ENCODE measurements at places on chromosomes 6 and 20.

DNA sequence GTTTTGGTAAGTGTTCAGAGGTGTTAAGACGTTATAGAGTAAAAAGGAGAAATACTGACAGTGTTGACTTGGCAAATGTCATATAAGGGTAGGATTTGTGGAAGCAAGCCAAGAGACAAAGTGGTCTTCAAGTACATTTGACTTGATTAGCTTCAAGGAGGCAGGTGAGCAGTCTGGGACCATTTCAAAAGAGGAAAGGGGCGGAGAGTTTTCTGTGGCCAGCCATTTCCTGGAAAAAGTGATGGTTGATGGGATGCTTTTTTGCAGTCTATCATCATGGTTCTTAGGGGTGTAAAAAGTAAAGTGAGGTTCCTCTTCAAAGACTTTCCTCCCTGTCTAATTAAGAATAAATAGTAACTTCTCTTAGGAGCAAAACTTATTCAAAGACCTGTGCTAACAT lies 28.7 kb downstream of the FKBP1A start:
- peak; percentile 69 for DNase-seq
- peaks cover 90% of the 10 kb centered on the region for H3K36me3 ChIP-seq
- H3K4me1 ChIP-seq = peaks cover 84% of the 10 kb centered on the region
- peak overlapping the region; percentile 56 for H3K4me3 ChIP-seq
- no peaks in the 10 kb centered on the region for H3K27me3 ChIP-seq

DNA sequence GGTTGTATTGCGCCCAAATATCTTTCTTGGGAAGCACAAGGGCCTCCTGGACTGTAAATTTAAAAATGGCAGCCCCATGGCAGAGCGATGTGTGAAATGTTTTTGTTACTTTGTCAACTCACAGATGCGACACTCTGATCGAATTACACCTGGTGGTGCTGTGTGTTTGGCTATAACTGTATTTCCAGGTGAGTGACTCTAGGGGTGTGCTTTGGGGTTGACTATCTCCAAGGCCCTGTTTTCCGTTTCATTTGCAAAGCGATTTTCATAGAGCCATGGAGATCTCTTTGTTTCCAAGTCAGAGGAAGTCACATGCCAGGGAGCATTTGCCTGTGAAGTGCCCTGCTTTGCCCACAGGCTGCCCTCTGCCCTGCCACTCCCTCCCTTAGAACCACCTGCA lies 93.5 kb downstream of the CDC5L start:
- H3K27ac ChIP-seq = no peak overlapping the region
- peaks cover 2% of the 10 kb centered on the region for H3K4me1 ChIP-seq
- no peak for DNase-seq
- H3K4me3 ChIP-seq = no peak overlapping the region
- peaks cover 3% of the 10 kb centered on the region for H3K27me3 ChIP-seq

GRCh38 chr6:149963462-149964307 lies at the start of gene ULBP1:
TSS of gene ULBP1 (plus strand) at chr6:149963943. CDS start at chr6:149964050, 107 bp downstream.
- H3K27ac ChIP-seq = peak within 1 kb of the TSS; percentile 88
- peak within 1 kb of the TSS; percentile 85 for H3K4me3 ChIP-seq
- peaks cover 71% of the 10 kb centered on the region for H3K27me3 ChIP-seq
- H3K36me3 ChIP-seq = peaks cover 7% of the 10 kb centered on the region
- DNase-seq = peak; percentile 87
- H3K4me1 ChIP-seq = peaks cover 31% of the 10 kb centered on the region

GRCh38 chr6:44078827-44079671 lies 48.2 kb downstream of the MRPL14 start:
- peak; percentile 76 for DNase-seq
- no peak overlapping the region for H3K4me3 ChIP-seq
- peaks cover 11% of the 10 kb centered on the region for H3K27me3 ChIP-seq
- no peaks in the 10 kb centered on the region for H3K36me3 ChIP-seq

DNA sequence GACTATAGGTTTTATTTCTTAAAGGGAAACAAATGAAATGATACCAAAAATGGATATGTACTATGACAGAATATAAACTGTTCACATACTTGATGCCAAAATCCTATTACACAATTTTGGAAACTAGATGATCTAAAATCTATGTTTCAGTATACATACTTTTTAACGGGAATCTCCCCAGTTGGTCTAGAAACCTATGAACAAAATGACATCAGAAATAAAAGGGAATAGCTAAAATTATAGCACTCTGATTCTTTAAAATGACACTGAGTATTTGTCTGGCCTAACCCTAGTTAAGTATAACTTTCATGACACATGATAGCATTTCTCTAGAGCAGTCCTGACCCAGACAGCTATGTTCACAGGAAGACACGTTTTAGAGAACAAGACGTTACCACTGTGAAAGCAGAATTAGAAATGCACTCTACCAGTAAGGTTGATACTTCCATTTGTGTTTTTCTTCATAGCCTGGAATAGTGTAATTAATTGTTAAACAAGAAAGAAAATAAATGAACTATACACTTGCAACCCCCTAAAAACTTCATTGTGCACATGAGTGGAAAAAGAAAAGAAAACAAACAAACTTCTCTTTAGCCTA lies 3.3 kb downstream of the OSER1 start:
- no peaks in the 10 kb centered on the region for H3K27me3 ChIP-seq
- no peak for DNase-seq
- peaks cover 25% of the 10 kb centered on the region for H3K36me3 ChIP-seq
- H3K4me3 ChIP-seq = no peak overlapping the region

GRCh38 chr6:161110028-161110779 lies 118.6 kb downstream of the MAP3K4 start:
- no peak overlapping the region for H3K4me3 ChIP-seq
- DNase-seq = no peak
- H3K4me1 ChIP-seq = peaks cover 20% of the 10 kb centered on the region
- H3K36me3 ChIP-seq = peaks cover 65% of the 10 kb centered on the region
- H3K27me3 ChIP-seq = no peaks in the 10 kb centered on the region

DNA sequence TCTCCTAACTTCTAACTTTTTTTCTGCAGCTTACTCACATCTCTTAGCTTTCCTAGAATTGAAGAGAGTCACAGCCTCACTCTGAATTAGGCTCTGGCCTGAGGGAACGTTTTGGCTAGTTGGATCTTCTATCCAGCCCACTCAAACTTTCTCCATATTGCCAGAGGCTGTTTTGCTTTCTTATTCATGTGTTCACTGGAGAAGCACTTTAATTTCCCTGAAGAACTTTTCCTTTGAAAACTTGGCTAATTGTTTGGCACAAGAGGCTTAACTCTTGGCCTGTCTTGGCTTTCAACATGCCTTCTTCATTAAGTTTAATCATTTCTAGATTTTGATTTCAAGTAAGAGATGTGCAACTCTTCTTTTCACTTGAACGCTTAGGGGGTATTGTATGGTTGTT lies 138.2 kb upstream of the PLCB4 start:
- H3K27ac ChIP-seq = no peak overlapping the region
- no peaks in the 10 kb centered on the region for H3K27me3 ChIP-seq
- no peaks in the 10 kb centered on the region for H3K36me3 ChIP-seq
- H3K4me3 ChIP-seq = no peak overlapping the region
- no peak for DNase-seq

DNA sequence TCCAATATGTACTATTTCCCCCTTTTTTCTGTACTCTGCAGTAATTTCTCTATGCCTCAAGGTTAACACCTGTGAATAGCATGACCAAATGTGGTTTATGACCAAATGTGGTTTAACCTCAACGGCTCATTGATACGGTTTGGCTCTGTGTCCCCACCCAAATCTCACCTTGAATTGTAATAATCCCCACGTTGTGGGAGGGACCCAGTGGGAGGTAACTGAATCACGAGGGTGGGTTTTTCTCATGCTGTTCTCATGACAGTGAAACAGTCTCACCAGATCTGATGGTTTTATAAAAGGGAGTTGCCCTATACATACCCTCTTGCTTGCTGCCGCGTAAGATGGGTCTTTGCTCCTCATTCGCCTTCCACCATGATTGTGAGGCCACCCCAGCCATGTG lies 18.7 kb downstream of the DEK start:
- H3K4me3 ChIP-seq = peak overlapping the region; percentile 28
- no peaks in the 10 kb centered on the region for H3K27me3 ChIP-seq
- peak overlapping the region; percentile 74 for H3K27ac ChIP-seq

DNA sequence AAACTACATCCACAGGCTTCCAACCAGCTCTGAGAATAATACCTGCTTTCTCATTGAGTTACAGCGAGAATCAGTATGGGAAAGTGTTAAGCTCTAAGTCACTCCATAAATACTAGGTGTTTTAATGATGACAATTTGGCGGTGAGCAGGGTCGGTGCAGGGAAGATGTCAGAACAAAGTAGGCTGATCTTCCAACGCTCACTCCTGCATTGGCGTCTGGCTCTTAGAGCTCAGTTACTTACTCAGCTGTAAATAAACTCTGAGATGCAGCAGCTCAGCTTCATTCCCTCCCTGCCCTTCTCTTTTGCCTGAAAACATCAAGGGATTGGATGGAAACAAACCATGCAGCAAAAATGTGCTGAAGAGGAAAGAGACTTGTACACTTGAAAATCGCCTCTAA lies 102.5 kb upstream of the SPACA1 start:
- no peak for DNase-seq
- no peaks in the 10 kb centered on the region for H3K4me1 ChIP-seq
- H3K27me3 ChIP-seq = peaks cover 25% of the 10 kb centered on the region
- no peaks in the 10 kb centered on the region for H3K36me3 ChIP-seq
- no peak overlapping the region for H3K27ac ChIP-seq

DNA sequence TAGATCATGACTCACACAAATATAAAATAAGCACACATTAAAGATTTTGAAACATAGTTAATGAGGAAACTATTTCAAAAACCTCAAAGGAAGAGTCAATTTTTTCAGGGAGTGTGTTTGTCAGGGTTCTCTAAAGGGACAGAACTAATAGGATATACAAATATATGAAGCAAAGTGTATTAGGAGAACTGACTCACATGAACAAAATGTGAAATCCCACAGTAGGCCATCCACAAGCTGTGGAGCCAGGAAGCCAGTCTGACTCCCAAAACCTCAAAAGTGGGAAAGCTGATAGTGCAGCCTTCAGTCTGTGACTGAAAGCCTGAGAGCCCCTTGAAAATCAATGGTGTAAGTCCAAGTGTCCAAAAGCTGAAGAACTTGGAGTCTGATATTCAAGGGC lies 898.0 kb upstream of the EYS start:
- no peak overlapping the region for H3K4me3 ChIP-seq
- H3K27ac ChIP-seq = no peak overlapping the region
- H3K4me1 ChIP-seq = no peaks in the 10 kb centered on the region
- no peaks in the 10 kb centered on the region for H3K36me3 ChIP-seq
- H3K27me3 ChIP-seq = no peaks in the 10 kb centered on the region
- DNase-seq = no peak

DNA sequence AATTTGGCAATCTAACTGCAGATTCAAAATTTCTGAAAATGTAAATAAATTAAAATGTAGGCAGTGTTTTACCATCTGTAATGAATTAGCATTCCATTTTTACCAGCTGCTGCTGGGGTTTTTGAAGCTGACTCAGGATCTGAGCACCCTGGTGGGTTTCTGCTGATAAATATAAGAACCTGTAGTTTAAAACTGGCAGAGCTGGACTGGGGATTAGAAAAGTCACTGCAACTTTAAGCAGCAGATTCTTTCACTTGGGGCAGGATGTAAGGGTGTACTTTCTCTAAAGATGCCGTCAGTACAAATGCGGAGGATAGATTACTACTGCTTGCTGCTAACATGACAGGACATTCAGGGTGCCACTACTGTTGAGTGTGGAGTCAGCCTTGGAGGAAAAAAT lies 341.8 kb downstream of the CDKAL1 start:
- no peak for DNase-seq
- H3K36me3 ChIP-seq = no peaks in the 10 kb centered on the region
- no peak overlapping the region for H3K4me3 ChIP-seq
- H3K27ac ChIP-seq = no peak overlapping the region

GRCh38 chr6:46057792-46058191 lies 42.1 kb upstream of the CLIC5 start:
- no peak overlapping the region for H3K27ac ChIP-seq
- H3K36me3 ChIP-seq = no peaks in the 10 kb centered on the region
- peaks cover 9% of the 10 kb centered on the region for H3K27me3 ChIP-seq
- peaks cover 9% of the 10 kb centered on the region for H3K4me1 ChIP-seq

- no peak overlapping the region for H3K4me3 ChIP-seq
- no peaks in the 10 kb centered on the region for H3K36me3 ChIP-seq
- no peak overlapping the region for H3K27ac ChIP-seq
Observed at GRCh38 chr6:45816674-45817297, 198.9 kb downstream of the CLIC5 start.

GRCh38 chr6:23180504-23181293 lies 611.3 kb downstream of the HDGFL1 start:
- no peaks in the 10 kb centered on the region for H3K4me1 ChIP-seq
- no peak overlapping the region for H3K27ac ChIP-seq
- H3K27me3 ChIP-seq = no peaks in the 10 kb centered on the region
- no peak for DNase-seq
- H3K36me3 ChIP-seq = no peaks in the 10 kb centered on the region
- no peak overlapping the region for H3K4me3 ChIP-seq

DNA sequence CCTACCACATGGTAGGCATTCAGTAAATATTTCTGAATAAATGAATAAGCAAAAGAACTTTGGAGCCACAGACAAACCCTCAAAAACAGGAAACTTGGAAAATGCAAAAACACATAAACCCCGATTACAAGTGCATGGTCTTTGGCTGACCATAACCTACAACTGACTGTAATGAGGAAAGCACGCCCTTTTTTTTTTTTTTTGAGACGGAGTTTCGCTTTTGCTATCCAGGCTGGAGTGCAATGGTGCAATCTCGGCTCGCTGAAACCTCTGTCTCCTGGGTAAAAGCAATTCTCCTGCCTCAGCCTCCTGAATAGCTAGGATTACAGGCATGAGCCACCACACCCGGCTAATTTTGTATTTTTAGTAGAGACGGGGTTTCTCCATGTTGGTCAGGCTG lies 11.9 kb upstream of the LATS1 start:
- peaks cover 27% of the 10 kb centered on the region for H3K4me1 ChIP-seq
- H3K36me3 ChIP-seq = peaks cover 50% of the 10 kb centered on the region
- no peak for DNase-seq
- no peak overlapping the region for H3K4me3 ChIP-seq

GRCh38 chr20:62219101-62219991 lies 732 bp downstream of the HRH3 start:
- H3K4me1 ChIP-seq = peaks cover 5% of the 10 kb centered on the region
- H3K27me3 ChIP-seq = peaks cover 21% of the 10 kb centered on the region
- H3K36me3 ChIP-seq = no peaks in the 10 kb centered on the region
- DNase-seq = no peak
- no peak overlapping the region for H3K27ac ChIP-seq
- no peak overlapping the region for H3K4me3 ChIP-seq

DNA sequence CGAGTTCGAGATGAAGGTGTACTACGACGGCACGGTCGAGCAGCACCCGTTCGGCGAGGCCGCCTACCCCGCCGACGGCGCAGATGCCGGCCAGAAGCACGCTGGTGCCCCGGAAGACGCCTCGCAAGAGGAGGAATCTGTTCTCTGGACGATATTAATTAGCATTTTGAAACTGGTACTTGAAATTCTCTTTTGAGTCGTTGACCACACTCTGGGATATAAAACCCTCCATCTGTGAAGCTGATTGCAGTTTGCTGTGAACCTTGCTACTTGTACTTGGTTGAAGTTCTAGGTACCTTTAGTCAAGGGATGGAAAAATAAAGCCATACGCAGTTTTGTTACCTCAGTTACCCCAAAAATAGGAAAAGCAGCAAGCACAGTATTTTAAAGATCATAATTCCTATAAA lies 917 bp downstream of the C6orf120 start:
- H3K27me3 ChIP-seq = no peaks in the 10 kb centered on the region
- peak overlapping the region; percentile 92 for H3K27ac ChIP-seq
- no peak for DNase-seq
- H3K36me3 ChIP-seq = peaks cover 32% of the 10 kb centered on the region
- peak overlapping the region; percentile 90 for H3K4me3 ChIP-seq
